GM04504 (cell line): ENCODE measurements at places on chromosomes 6 and 20.

GRCh38 chr6:167845856-167846255 is 19.1 kb downstream of the AFDN start:
- no peak for DNase-seq

GRCh38 chr20:12928755-12929401 is 79.9 kb upstream of the SPTLC3 start:
- peak; percentile 27 for DNase-seq

DNA sequence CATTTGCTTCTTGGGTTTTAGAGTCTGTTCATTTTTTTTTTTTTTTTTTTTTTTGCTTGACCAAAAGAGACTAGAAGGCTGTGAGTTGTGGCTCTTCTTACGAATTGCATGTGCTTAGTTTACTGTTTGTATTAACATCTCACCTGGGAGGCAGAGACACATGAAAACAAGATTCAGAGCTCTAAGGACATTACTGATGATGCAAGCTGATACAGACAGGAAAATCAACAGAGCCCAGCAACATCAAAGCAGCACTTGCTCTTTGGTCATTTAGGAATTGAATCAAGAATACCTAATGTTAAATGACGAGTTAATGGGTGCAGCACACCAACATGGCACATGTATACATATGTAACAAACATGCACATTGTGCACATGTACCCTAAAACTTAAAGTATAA is 55.7 kb upstream of the HS3ST5 start:
- no peak for DNase-seq

- DNase-seq: no peak
These were observed 24.5 kb upstream of the SMIM29 start for GRCh38 chr6:34273242-34273805.

DNA sequence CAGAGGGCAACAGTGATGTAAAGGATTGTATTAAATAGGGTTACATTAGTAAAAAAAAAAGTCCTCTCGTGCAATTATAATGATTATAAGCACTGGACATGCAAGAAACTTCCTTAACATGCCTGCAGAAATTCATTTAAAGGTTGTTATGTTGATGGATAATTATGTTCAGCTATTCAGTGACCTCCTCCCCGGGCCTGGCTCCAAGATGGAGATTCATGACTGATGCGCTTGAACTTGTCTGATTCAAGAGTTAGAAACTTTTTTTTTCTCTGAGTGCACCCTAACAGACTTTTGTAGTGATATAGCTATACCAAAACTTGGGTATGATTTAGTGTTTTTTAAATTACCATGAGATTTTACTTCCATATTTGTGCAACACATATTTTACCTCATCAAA is 1170.0 kb upstream of the CITED2 start:
- no peak for DNase-seq
